DND-41 (cell line): ENCODE measurements at places on chromosomes 4 and X.

DNA sequence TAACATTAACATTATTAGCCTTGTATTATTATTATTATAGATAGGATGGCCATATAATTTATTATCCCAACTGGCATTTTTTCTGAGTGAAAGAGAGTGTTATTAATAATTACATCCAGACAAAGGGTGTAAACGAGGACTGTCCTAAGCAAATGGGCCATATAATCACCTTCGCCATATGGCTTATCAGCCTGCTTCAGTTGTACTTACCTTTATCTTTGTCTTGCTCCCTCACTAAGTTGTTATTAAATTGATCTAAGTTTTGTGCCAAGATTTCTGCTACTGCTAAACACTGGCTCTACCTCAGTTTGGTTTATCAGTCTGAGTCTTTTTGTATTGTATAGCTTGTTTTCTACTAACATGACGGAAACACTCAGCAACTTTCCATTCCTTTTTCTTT is 76.9 kb downstream of the STIM2 start:
- no peak for DNase-seq
- H3K27ac ChIP-seq = no peak overlapping the region
- H3K4me3 ChIP-seq = no peak overlapping the region
- no peaks in the 10 kb centered on the region for H3K36me3 ChIP-seq
- no peaks in the 10 kb centered on the region for H3K4me1 ChIP-seq

GRCh38 chrX:10741550-10741949 is 121.2 kb upstream of the MID1 start:
- H3K36me3 ChIP-seq = no peaks in the 10 kb centered on the region
- H3K4me1 ChIP-seq = no peaks in the 10 kb centered on the region
- DNase-seq = no peak
- H3K4me3 ChIP-seq = no peak overlapping the region
- H3K27me3 ChIP-seq = no peaks in the 10 kb centered on the region

DNA sequence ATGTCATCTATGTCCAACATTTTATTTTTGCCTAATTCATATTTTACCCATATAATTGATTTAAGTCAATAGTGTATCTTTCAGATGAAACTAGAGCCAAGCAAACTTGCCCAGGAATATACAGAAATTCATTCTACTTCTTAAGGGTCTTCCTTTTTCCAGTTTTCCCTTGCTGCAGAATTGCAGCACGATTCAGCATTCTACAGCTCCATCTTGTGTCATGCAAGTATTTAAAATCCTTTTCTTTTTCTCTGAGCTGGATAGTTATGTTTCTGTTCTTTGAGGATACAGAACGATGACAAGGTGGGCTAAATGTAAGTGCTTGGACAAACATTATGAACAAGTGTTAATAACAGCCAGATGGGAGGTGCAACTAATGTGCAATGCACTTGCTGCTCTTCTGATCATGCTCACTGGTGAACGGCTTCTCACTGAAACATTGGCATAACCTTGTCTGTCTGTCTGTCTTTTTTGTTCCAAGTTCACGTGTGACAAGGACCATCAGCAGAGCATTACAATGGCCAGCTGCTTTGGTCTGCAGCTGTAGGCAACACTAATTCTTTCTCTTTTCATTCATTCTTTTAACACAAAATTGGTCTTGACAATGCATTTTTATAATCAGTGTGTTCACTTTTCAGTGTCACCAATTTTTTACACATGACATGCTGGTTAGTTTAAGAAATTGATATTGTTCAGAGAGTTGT is 1821.7 kb downstream of the ARAP2 start:
- no peaks in the 10 kb centered on the region for H3K4me1 ChIP-seq
- no peaks in the 10 kb centered on the region for H3K27me3 ChIP-seq
- no peaks in the 10 kb centered on the region for H3K36me3 ChIP-seq

- H3K27me3 ChIP-seq = no peaks in the 10 kb centered on the region
- H3K27ac ChIP-seq = no peak overlapping the region
- no peaks in the 10 kb centered on the region for H3K36me3 ChIP-seq
- H3K4me3 ChIP-seq = no peak overlapping the region
Measured at GRCh38 chr4:8538703-8539567, 41.3 kb upstream of the GPR78 start.

DNA sequence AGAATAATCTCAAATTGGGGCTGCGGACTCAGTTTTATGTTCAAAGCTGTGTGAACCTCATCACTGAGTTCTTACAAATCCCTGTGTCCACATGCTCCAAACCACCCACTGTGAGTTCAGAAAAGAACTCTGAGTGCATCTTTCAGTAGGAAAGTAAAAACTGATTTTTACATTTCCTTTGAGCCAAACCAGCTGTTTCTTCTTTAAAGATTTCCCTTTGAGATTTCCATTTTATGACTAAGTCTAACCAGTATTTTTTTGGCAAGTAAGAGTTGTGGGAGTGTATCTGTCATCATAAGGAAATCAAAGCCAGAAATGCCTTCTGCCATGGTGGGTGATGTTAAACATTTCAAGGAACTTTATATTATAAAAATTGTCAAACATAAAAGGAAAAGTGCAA is 100.0 kb downstream of the TET2 start:
- no peak overlapping the region for H3K4me3 ChIP-seq
- H3K27me3 ChIP-seq = no peaks in the 10 kb centered on the region
- no peak overlapping the region for H3K27ac ChIP-seq
- no peaks in the 10 kb centered on the region for H3K4me1 ChIP-seq

GRCh38 chr4:42498040-42498439 is 100.8 kb downstream of the SHISA3 start:
- no peak for DNase-seq
- H3K27me3 ChIP-seq = no peaks in the 10 kb centered on the region
- no peaks in the 10 kb centered on the region for H3K4me1 ChIP-seq
- H3K27ac ChIP-seq = no peak overlapping the region
